ENCODE measurements at places on chromosomes 13 and 19. TPM values are rescaled to one million over a fixed set of nuclear protein-coding genes. Genes with fewer than 3 reads are reported as not detected.

DNA sequence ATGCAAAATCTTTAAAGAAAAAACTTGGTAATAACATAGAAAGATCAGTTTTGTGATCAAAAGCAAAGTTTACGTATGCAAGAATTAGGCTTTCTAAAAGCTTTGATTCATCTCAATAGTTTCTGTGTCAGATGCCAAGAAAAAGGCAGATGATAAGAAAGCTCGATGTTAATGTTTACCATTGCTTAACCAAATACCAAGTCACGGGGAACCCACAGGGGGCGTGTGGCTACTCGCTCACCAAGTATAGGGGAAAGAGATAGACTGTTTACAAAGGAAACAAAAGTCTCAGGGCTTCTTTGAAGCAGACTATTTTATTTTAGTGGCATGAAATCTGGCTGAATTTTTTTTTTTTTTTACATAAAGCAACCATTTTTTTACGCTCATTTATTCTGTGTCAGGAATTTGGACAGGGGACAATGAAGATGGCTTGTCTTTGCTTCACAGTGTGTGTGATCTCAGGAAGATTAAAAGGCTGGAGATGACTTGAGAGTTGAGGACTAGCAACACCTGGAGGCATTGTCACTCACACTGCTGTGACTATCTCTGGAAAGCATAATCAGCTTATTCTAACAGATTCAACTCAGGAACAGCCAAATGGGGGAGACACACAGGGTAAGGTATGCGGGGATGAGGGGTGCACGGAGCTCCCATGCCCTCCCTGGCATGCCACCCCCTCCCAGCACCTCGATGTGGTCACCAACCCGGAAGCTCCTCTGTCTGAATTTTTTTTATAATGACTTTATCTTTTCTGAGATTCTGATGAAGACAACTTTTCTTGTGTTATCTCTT, 24.9 kb downstream of the RCBTB1 start:
- DNase-seq: no peak

DNA sequence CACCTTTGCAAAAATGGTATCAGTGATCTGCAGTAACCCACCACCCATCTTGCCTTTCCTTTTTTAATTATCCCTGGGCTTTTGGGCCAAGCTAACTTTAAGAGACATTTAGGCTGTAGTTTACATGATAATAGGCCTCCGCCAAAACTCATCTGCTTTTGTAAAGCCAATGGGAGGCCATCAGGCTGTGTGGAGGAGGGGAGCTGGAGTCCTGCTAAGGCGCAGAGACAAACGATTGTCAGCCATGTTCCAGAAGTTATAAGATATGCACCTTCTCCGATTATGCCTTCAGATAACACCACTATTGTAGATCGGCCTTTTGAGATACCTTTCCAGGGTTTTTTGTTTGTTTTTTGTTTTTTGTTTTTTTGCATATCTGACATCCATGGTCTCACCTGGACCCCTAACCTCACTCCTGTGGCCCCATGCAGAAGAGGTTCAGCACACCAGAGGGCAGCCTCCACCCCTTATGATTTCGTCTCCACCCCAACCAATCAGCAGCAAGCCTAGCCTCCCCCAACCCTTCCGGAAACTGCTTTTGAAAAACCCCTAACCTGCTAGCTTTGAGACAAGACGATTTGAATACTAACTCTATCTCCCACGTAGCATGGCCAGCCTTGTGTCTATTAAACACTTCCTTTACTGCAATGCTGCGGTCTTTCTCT, 113.9 kb upstream of the UBL3 start:
- no peak for DNase-seq

- DNase-seq: no peak
These were observed 7.7 kb downstream of the ZNF253 start for GRCh38 chr19:19873381-19873780.

- no peak for DNase-seq
These were observed 117.6 kb upstream of the SPRY2 start for GRCh38 chr13:80458543-80458942.

DNA sequence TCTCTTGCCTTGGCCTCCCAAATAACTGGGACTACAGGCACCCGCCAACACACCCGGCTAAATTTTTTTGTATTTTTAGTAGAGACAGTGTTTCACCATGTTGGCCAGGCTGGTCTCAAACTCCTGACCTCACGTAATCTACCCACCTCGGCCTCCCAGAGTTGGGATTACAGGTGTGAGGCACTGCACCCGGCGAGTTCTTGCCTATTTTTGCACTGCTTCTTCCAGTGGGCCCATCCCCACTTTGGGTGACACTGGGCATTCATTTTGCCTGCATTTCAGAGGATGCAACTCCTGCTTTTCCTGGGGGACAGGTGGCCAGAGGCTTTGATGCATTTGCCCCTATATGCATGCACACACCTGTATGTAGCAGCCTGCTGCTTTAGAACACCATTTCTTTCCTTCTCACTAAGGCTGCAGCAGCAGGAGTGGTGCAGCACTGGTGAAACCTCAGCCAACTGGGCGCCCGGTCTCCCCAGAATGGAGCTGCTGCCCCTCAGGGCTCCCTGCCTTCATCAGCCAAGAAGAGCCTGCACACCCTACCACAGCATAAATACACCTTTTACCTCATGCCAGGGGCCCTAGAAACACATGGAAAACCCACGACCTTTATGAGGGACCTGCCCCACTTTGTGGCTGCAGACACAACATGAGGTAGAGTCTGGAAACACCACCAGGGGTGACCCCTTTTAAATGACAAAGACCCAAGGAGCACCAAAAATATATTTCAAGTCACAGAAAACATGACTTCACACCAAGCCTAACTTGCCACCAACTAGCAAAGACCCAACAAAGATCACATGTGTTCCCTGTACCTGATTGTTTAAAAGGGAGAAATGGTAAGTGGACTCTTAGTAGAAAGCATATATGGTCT, 36.8 kb upstream of the POP4 start:
- DNase-seq: no peak

DNA sequence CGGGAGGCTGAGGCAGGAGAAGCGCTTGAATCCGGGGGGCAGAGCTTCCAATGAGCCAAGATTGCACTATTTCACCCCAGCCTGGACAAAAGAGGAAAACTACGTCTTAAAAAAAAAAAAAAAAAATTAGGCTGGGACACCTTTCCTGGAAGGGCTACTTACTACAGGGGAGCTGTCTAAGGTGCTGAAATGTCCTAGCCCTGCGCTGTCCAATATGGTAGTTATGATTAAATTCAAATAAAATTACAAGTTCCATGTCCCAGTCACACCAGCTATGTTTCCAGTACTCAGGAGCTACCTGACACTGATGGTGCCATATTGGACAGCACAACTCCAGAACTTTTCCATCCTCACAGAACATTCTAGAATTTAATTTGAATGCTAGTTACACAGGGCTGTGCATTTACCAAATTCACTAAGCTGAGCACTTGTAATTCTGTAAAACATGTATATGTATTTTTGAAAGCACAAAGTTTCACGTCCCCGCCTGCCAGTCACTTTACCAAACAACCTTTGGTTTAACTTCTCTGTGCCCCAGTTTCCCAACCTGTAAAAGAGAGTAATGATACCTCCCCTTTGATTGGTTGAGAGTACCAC, 9.2 kb upstream of the ZSCAN22 start:
- DNase-seq: no peak

GRCh38 chr19:40512473-40513344, 45.9 kb downstream of the SPTBN4 start:
- no peak for DNase-seq

The SBNO2 gene
- total RNA-seq: 53.8 TPM

The POLR2I gene
- 51.9 TPM for total RNA-seq

The ZNF418 gene
- 6.3 TPM for total RNA-seq

DNA sequence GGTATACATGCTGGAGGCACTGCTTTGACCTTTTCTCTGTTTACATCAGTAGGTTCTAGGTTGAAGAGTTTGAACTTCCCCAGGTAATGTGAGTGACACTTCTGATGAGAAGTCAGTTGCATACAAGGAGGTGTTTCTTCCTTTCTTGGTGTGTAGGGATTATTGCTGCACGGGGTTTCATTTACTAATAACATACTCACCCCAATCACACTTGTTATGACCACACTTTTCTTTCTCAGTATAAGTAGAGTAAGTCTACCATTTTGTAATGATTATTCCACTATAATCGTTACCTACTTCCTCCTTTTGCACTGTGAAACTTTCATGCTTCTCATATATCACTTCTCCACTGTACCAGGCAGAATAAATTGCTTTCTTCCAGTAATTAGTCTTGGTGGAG, 138.0 kb downstream of the TNFSF13B start:
- no peak for DNase-seq

- DNase-seq: no peak
These were observed 33.9 kb upstream of the FLT1 start for GRCh38 chr13:28528848-28529247.

DNA sequence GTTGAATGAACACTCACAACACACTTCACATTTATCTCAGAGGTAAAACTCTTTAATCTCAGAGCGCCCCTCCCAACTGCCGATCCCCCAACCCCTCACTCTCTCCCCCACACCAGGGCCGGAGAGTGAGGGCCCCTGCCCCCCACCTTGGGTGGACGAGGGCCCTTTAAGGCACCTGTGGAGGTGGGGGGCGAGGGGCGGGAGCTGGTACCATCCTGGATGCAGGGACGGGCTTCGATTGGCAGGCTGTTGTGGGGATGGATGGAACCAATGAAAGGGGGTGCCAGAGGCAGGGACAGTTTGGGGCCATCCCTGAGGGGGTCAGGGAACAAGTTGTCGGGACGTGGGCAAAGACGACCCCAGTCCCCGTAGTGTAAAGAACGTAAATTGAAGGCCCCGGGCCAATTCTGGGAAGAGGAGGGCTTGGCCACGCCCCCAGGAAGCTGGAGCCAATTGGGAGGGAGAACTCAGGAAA, 1.7 kb upstream of the PNKP start:
- DNase-seq: no peak

The KIR2DL4 gene
- 0.41 TPM for total RNA-seq

DNA sequence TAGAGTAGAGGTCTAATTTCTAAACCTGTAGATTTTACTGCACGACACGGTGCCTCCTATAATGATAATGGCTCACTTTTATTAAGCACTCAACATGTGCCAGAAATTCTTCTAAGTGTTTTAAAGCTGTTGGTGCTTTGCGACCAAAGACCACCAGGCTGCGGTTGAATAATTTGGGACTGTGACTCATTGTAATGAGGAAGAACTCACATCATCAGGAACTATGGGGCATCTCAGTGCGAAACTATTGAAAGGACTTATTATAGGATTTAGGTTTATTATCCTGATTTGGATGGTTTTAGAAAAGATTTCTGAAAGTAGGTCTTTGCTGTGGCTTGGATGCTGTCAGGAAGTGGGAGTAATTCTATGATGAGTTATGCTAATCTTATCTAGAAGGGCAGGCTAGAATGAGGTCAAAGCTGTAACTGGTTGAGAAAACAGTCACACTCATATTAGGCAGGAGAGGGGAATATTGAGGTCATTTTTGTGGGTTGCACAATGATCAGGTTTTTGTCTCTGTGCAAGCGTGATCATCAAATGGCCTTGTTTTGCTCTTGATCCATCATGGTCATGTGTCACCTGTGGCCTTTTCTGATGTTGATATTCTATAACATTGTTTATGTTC, 266.8 kb downstream of the PCDH20 start:
- no peak for DNase-seq

DNA sequence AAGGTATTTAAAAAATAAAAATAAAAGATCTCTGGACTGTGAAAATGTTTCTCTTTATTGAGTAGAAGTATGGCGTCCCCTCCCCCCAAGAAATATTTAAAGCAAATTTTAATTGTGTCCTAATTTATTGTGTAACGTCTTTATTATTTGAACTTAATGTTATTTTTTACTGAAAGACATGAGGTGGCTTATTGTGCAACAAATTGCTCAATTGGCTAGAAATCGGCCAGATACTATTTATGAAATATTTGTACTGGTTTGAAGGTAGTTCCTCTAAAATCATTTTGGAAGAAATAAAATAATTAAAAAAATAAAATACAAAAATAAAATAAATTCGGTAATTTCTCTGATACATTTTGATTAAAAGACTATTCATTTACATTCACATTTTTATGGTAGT, 162.3 kb downstream of the DACH1 start:
- no peak for DNase-seq

GRCh38 chr19:5784581-5785147, at the start of gene PRR22:
PRR22 (minus strand) TSS chr19:5784746; CDS start chr19:5784660, 86 bp downstream.
- no peak for DNase-seq

The OR10H1 gene
- not detected for total RNA-seq

GRCh38 chr13:30373727-30374126, 48.6 kb upstream of the UBE2L5 start:
- no peak for DNase-seq
